ENCODE measurements at places on chromosomes 2 and 18.

DNA sequence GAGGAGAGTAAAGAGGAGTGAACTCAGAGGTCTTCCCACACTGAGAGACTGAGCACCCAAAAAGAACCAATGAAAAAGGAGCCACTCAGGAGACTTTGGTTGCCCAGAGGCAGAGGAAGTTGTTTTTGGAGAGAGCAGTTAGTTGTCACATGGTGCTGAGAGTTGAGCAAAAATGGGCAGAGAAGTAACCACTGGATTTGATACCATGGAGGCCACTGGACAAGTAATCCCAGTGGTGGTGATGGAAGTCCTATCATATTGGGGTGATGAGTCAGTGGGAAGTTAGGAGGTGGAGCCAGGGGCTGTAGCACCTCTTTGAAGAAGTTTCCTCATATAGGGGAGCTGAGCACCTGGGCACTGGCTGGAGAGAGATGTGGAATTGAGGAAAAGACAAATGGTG is 235.8 kb downstream of the TPGS2 start:
- DNase-seq, result no peak

DNA sequence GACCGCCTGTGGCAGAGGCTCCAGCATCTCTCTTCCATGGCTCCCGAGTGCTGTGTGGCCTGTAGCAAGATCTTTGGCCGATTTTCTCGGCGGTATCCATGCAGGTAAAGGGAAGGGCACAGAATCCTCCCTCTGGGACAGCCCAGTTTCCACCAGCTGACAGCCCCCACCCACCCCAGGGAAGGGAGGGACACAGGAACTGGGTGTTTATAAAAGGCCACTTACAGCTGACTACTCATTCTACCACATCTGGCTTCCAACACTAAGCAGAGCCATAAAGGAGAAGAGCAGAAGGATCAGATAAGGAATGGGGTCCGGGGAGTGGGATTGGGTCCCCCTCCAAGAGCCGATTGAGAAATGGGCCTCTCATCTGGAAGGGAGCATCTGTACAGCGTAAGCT is 20.2 kb downstream of the RUFY4 start:
- no peak for DNase-seq

GRCh38 chr18:42078711-42079110 is 123.7 kb downstream of the PIK3C3 start:
- no peak for DNase-seq

DNA sequence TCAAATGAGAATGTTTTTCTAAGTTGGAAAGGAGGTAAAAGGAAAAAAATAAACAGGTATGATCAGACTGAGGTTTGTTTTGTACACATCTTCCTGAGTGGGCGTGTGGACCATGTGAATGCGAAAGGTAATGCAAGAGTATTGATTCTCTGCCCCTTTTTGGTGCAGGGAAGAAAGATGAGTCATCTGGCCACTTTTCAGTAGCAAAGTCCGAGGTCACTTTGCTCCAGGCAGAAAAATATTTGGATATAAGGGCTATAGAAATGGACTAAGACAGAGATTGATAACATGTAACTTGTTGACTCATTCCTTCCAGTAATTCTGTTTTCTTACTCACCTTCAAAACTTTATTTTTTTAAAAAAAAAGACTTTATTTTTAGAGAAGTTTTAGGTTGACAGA is 130.5 kb downstream of the DSEL start:
- no peak for DNase-seq

GRCh38 chr18:34947711-34948125 is 93.5 kb upstream of the MAPRE2 start:
- no peak for DNase-seq

DNA sequence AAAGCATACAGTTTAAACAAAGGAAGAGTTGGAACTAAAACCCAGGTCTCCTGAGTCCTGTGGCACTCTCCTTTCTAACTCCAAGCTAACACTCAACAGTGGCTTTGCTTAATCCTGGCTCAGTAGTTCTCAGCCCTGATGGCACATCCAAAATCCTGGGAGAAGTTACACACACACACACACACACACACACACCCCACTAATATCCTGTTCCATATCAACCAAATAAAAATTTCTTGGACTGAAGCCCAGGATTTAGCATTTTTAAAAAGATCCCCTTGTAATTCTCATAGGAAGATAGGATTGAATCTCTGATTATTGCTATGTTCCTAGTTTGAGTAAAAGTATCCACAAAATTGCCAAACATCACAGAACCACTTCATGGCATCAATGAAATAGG is 136.1 kb upstream of the RIOK3 start:
- no peak for DNase-seq

DNA sequence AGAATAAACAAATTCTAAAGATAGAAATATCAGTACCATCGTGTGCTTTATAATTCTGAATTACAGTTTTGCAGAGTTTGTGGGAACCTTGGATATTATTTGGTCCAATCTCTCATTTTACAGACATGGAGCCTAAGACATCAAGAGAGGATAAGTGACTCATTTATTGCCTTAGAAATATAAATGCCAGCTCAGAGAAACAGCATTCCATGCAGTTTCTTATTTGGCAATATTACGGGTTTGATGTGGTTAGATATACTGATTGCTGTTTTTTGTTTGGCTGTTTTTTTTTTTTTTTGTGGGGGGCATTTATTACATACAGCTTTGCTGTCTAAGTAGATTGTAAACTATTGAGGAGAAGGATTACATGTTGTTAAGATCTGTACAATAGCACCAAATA is 1241.1 kb upstream of the LRRTM1 start:
- no peak for DNase-seq

GRCh38 chr2:44964752-44965236 is 23.3 kb downstream of the SIX3 start:
- no peak for DNase-seq

- no peak for DNase-seq
Measured at GRCh38 chr2:170582313-170582712, 132.8 kb upstream of the SP5 start.

DNA sequence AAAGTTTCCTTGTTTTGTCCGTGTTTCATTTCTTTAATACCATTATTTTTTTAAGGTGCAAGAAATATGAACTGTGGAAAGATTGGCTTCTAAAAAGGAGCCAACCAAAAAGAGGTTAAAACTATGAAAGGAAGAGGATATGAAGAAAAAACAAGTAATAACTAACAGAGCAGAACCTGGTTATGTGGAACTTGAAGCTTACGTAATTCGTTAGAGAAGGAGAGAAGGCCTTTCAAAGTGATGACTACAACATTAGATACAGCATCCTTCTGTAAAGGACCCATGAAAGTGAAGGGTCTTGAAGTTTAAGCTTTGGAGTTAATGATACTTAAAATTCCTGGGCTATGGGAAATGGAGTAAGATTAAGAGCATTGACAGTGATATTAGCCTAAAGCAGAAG is 84.5 kb downstream of the ANKRD12 start:
- no peak for DNase-seq

GRCh38 chr2:150494234-150494945 is 6.9 kb upstream of the RND3 start:
- no peak for DNase-seq

DNA sequence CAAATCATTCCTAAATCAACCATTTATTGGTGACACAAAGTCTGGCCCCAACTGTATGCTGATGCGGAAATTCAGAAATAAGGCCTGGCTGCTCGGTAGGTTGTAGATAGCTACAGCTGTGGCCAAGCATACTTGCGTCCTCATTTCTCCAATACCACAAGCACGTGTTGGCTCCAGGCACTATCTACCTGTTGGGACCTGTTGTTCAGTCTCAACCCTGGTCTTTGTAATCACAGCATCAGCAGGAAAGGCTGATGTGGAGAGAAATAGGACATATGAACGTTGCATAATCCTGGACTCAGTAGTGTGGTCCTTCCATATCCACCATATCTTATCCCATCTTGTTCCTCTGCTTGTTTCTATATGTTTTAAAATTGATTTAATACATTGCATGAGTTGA is 212.6 kb downstream of the PMAIP1 start:
- DNase-seq, result no peak

DNA sequence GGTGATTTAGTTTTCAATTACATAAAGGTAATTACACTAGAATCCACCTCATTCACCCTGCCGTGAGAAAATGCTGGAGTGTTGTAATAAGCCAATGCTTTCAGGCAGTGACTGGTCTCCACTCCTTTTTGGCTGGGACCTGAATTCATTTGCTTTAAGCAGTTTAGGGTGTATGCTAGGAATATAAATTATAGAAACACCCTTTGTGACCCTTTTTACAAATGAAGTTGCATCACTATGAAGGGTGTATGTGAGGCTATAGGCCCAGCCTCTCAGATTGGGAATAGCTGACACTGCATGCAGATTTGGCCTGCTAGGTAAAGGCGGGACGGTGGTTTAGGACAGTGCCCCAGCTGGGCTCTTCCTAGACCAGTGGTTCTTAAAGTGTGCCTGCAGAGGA is 50.8 kb upstream of the NFE2L2 start:
- no peak for DNase-seq

DNA sequence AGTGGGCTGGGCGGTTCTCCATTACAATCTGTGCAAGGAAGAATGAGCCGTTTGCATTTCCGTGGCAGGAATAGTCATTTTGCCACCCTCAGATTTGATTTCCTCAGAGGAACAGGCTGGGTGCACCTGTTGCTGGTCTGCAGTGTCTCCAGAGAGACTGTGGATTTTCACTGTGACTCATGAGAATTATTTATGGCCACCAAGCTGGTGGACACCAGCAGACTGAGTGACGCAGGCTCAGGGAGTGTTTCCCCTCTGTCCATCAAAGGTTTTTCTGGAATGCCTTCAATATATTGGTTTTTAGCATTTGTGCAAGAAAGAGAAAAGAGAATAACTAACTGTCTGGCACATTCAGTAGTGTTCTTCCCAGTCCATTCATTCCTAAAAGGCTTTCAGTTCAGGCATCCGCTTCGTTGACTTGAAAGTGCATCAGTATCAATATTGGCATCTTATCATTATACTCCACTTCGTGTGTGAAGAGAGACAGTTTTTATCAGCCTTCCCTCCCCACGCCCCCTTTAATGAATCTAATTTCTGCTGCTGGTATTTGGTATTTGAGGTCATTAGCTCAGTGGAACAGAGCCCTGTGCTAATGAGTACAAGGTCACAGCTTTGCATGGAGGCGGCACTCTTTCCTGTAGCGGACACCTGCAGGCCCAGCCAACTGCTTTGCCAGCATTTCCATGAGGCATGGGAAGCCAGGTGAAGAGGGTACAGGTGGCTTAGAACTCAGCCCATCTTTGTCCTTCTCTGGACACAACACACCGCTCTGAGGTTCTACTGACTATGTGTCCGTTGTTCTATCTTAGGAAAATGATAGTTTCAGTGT is 39.9 kb downstream of the PRKCE start:
- DNase-seq, result no peak

DNA sequence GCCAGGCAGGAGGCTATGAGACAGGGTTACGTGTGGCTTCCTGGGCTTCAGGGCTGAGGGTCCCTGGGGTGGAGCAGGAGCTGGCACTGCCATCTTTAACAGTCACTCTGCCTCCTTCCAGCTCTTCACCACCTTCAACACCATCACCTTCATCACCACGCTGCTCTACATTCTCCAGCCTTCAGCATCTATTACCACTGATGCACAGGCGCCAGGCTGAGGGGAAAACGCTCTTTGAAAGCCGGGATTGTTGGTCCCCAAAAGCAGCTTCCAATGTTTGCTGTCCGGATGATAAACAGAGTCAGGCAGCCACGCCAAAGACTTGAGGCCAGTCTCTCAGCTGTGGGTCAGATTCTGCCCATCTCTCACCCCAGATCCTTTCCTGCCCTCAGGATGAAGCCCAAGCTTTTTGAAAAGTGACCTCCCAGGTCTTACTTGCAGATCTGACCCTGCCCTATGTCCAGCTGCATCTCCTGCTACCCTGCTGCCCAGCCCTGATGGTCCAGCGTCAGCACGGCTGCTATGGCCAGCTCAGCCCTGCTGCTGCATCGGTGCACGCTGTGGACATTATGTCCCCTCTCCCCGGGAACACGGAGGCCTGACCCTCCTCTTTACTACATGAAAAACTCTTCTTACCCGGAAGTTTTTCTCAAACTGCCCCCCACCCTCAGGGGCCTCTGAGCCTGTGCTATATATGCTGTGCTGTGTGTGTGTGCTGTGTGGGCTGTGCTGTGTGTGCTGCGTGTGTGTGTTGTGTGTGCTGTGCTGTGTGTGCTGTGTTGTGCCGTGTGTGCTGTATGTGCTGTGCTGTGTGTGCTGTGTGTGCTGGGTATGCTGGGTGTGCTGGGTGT is 31.2 kb upstream of the MAL start:
- no peak for DNase-seq

- DNase-seq, result no peak
Measured at GRCh38 chr2:17950006-17950405, 71.5 kb downstream of the KCNS3 start.

- DNase-seq, result no peak
Measured at GRCh38 chr2:216477283-216478035, 21.2 kb upstream of the RPL37A start.

DNA sequence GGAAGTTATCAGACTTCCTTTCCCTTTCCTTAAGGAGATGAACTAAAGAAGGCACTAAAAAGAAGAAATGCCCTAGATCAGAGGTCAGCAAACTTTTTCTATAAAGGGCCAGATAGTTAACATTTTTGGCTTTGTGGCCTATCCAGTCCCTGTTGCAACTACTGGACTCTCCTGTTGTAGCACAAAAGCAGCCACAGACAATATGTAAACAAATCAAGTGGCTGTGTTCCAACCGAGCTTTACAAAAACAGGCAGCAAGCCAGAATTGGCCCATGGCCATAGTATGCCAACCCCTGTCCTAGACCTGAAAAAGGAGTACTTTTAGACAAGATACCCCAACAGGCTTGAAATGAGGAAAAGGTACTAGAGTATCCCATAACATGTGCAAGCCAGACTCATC is 10.9 kb downstream of the NHEJ1 start:
- DNase-seq, result no peak

- DNase-seq, result no peak
Measured at GRCh38 chr2:215288112-215288815, 23.6 kb upstream of the ATIC start.

GRCh38 chr2:96265349-96265839 is 403 bp downstream of the TMEM127 start:
- DNase-seq, result peak; percentile 33

DNA sequence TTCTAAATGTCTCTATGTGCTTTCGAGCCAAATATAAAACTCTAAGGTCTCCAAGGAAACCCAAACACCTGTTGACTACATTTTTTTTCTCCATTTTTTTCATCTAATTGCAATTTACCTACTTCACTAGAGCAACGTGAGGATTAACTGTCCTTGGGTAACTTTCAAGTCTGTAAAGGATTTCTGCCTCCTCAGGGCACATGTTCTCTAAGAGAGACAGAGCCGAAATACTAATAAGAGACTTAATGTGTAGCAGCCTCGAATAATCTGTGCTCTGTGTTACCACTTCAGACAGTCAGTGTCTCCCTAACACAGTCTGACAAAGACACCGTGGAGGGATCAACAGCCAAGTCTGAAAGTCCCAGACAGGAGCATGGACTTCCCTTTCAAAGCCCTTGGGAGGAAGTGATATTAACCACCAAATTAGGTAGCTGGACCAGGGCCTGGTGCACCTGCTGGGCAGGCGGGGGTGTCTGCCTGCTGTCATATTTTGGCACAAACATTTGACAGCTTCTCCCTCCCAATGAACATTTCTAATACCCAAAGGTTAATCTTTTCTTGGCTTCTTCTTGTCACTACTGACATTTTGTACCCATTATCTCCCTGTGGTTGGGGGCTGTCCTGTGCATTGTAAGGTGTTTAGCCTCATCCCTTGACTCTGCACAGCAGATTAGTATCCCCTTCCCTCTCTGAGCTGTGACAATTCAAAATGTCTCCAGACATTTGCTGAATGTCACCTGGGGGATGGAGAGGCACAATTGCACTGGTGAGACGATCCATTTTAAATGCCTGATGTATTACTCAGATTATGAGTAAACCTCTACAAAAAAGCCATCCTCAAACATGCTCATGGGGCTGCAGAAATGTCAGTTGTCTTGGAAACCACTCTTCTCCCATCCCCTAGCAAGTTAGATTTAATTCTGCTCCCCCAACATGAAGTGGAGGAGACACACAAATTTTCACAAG is 45.7 kb upstream of the LYPD1 start:
- no peak for DNase-seq
